NCI-H524 treated with DMSO at 0.1 percent for 48 hours (cell line): ENCODE measurements at places on chromosomes 16 and 17.

GRCh38 chr17:17235212-17236174, 1.5 kb downstream of the FLCN start:
- no peak for DNase-seq

- DNase-seq: no peak
Observed at GRCh38 chr16:3646348-3646920, 8.1 kb upstream of the DNASE1 start.

- DNase-seq: no peak
Observed at GRCh38 chr16:31201582-31202413, 762 bp downstream of the PYCARD start.

DNA sequence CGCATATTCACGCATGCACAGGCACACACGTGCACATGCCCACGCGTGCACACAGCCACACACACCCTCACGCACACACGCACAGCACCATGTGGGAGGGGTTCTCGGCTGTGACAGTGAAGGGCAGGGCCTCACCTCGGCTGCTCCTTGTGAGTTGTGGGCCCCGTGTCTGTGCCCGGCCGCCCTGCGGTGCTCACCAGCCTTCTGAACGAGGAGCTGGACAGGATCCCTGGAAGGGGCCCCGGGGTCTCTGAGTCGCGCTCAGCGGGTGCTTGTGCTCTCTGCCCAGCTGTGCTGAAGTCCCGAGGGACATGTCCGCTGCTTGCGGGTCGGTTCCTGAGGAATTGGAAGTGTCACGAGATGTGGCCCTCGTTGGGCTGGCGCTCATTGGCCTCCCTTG, 16.1 kb downstream of the TSC2 start:
- no peak for DNase-seq

DNA sequence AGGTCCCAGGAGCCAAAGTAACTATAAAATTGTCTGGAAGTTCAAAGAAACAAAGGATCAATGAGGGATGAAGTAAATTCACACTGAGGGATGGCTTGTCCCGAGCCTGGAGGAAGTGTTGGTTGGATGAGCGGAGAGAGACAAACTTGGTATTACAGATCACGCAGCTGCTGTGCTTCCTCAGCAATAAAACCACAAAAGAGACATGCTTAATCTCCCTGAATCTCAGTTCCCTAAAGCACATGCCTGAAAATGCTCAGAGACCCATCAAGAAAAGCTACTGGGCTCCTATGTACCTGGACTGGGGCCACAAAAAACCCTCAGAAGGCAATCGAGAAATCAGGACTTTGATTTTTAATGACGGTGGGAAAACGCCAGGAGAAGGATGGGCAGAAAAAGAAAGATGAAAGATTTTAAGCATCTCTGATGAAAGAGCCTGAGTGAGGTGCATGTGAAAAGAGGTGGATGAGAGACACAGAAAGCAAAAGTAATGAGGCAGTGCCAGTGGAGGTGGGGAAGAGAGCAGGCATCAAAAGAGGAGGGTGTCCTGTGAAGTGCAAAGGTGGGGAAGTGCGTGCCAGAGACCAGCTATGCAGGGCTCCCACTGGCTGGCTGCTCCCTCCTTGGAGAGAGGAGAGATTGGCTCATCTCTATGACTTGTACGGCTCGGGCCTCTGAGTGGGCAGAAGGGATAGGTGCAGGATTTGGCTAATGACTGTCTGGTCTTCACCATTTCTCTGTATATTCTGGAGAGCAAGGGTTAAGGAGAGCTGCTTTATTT, 143.7 kb downstream of the ABCC12 start:
- no peak for DNase-seq

GRCh38 chr17:65941356-65941899, 250.5 kb downstream of the CEP112 start:
- no peak for DNase-seq

GRCh38 chr16:47562366-47562765, 101.2 kb downstream of the PHKB start:
- no peak for DNase-seq

DNA sequence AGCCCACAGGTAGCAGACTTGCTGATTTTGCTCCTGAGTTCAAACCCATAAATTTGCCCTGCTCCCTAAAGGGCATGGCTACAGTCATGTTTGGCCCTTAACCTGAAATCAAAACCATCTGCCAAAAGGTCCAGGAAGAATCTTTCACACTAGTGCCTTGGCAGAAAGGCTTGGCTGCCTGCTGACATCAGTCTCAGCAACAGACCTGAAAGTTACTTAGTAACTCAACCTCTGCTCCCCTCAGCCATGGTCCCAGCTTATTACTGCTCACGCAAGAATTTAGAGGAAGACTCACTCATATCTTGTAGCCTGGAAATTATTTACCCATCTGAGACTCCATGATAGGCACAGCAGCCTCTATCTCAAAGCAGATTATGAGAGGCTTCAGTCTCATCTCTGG, 98.0 kb upstream of the KIF2B start:
- no peak for DNase-seq

DNA sequence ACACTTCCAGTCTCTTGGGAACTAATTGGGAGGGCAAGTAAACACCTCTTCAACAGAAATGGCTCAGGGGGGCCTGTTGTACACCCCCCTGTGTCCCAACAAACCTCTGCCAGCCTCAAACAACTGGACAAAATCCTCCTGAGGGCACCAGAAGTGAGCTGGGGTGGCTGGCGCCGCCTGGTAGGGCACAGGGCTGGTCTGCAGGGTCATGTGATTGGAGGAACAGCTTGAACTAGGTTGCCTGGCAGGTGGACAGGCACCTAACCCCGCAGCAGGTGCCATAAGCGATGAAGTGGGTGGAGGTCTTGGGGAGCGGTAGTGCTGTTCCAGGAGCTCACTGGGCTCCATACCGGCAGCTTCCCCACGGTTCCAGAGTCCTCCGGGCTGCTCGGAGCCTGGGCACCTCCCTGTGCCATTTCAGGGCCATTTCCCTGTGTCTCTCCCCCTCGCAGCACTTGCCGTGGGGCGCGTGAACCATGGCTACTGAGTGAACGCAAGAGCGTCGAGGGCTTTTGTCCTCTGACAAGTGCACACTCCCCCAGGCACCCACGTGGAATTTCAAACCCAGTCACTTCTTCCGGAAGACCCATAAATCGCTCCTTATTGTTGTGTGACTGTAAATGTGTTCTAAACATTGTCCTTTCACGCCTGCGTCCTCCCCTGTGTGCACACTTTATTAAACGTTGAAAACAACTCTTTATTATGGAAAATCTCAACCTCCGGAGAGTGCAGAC, 101.5 kb downstream of the SEC14L1 start:
- DNase-seq: peak; percentile 13

GRCh38 chr17:62787366-62787765, 20.7 kb downstream of the MARCHF10 start:
- no peak for DNase-seq

DNA sequence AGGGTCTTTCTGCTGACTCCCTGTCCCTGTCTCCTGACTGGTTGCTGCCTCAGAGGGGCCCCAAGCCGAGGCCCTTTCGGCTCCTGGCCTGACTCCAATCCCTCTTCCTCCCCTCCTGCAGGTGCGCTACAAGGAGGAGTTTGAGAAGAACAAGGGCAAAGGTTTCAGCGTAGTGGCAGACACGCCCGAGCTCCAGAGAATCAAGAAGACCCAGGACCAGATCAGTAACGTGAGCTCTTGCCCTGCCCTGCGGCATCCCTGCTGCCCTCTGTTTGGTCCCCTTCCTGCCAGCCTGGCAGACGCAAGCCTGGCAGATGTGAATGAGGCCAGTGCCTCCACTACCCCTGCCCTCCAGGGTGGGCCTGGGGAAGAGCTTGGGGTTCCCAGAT, 27.1 kb upstream of the LASP1NB start:
- no peak for DNase-seq

DNA sequence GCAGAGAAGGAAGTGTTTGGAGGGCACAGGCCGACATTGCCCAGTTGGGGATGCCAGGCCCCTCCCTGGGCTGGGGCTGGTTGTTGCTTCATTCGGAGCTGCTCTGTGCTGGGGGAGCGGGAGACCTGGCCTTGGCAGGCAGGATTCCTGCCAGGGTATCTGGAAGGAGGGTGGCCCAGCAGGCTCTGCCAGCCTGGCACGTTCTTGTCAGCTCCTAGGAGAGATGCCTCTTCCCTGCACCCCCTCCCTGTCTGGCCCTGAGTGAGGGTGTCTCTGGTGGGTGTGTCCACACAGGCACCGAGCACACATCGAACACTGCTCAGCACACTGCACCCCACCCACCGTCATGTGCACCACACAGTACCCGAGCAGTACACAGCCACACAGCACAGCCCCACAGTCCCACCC, 35.2 kb downstream of the ARHGAP23 start:
- no peak for DNase-seq

DNA sequence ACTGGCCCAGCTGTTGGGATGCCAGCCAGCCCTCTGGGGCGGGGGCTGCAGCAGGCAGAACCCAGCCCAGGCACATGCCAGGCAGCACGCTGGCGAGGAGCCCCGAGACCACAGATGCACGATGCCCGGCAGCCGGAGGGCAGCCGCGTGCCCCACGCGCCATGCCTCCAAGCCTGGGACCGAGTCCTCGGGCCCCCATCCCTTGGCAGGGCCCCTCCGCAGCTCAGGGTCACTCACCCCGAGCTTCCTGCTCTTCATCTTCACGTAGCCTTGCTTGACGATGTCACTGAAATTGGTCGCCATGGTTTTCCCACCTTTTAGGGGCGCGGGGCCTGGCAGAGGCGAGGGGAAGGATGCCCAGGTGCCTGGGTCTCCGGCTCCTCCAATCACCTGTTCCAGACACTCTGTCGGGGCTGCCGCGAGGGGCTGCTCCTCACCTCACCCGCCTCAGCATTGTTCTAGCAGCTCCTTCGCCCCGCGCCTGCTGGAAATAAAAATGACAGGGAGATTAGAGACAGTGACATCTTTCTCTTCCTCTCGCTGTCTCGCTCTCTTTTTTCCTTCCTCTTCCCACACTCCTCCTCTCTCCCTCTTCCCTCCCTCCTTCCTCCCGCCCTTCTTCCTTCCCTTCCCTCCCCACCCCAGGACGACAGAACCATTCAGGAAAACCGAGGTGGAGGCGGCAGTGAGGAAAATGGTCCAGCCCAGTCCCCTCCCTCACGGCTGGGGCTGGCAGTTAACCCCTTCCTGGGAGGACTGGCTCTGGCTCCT, 6.9 kb downstream of the DOK4 start:
- no peak for DNase-seq

- no peak for DNase-seq
Observed at GRCh38 chr16:3348547-3349167, 7.0 kb upstream of the OR2C1 start.

- DNase-seq: no peak
Observed at GRCh38 chr16:57940382-57940966, 30.5 kb downstream of the CNGB1 start.

GRCh38 chr16:28548306-28548802, 5.4 kb upstream of the SGF29 start:
- DNase-seq: no peak

GRCh38 chr16:4369007-4369733, 2.5 kb upstream of the VASN start:
- DNase-seq: no peak

- DNase-seq: no peak
Observed at GRCh38 chr16:11264155-11264832, 4.8 kb downstream of the TNP2 start.

DNA sequence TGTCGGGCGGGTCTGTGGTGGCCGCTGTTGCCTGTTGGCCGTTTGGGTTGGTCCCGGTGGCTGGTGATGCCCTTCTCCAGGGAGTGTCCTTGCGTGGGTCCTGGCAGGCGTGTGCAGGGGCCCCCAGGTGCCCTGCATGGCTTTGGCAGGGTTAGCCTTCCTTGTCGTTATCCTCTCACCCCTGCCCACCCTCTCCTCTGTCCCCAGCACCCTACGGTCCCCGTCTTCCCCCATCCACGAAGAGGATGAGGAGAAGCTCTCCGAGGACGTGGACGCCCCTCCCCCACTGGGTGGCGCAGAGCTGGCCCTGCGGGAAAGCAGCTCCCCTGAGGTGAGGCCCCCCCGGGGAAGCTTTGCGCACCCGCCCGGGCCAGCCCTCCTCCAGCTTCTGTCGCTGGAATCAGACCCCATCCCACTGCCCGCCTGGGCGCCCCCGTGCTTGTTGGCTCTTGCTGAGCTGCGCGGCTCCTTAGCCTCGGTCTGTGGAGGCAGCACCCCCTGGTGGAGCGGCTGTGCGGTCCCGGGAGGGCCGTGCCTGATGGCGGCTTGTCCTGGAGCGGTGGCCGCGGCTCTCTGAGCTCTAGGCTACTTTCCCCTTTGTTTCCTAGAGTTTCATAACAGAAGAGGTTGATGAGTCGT, 10.6 kb upstream of the NUDT16L1 start:
- DNase-seq: no peak

- no peak for DNase-seq
Observed at GRCh38 chr17:4163951-4164350, 21.0 kb downstream of the CYB5D2 start.

DNA sequence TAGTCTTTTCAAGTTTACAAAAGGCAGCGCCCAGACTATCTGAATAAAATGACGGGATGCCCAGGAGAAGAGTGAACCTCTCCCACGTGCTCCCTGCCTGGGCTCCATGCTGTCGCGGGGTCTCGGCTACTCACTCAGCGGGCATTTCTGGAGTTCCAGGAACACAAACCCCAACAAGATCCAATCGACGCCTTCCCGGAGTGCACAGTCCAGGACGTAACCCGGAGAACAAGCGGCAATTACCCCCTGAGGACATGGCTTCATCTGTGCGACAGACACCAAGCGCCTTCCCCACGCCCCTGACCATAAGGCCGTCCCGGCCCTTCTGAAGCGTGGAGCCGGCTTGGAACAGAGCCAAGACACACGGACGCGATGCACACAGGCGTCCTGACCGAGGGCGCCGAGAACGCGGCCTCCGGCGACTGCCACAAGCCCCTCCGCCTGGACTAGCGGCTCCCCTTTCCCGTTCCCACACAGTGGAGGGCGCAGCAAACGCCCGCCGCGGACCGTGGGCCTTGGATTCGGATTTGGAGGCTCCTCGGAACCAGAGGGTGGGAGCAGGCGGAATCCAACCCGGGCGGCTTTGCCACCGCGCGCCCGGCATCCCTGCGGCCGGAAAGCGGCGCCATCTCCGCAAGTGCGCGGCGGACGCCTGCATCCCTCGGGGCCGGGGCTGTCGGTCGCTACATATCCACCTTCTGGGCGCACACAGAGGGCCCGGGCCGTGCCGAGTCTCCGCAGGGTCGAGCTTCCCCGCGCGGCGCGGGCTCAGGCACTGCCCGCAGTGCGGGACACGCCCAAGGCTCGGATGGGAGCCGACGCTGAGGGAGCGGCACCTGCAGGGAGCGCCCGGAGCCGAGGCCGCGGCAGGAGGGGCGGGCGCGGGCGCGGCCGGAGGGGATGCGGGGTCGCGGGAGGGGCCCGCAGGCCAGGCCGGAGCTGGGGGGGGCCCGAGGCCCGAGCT, 725 bp downstream of the ABCA3 start:
- DNase-seq: peak; percentile 58
